Epithelial cell of proximal tubule (primary cell): ENCODE measurements at places on chromosomes 6 and 20. TPM values are rescaled to one million over a fixed set of nuclear protein-coding genes. Genes with fewer than 3 reads are reported as not detected.

The SOX18 gene
- total RNA-seq, result not detected in 2 replicates

The RHAG gene
- total RNA-seq, result not detected in 2 replicates

The LY6G6D gene
- not detected in 2 replicates for total RNA-seq

The SLC17A3 gene
- total RNA-seq, result not detected in 2 replicates

The SPTLC3 gene
- total RNA-seq, result 0.46 and 2.6 TPM in 2 replicates

The TFAP2A gene
- total RNA-seq, result 6.4 and 17.8 TPM in 2 replicates

The LIN28B gene
- total RNA-seq, result 0.07 TPM in 1 of 2 replicates, not detected in the other

The DAAM2 gene
- total RNA-seq, result 0.35 and 0.87 TPM in 2 replicates

The TGM6 gene
- not detected in 2 replicates for total RNA-seq

The RARS2 gene
- 15.8 and 27.5 TPM in 2 replicates for total RNA-seq

The EPPIN gene
- total RNA-seq, result not detected in 2 replicates

The FAM209B gene
- not detected in 2 replicates for total RNA-seq

The NHLRC1 gene
- total RNA-seq, result 0.40 and 1.2 TPM in 2 replicates

The SLC22A7 gene
- not detected in 2 replicates for total RNA-seq

The GATA5 gene
- total RNA-seq, result not detected in 2 replicates

The PRDM13 gene
- not detected in 2 replicates for total RNA-seq

GRCh38 chr20:939606-940005, 23.5 kb upstream of the ANGPT4 start:
- no peak for DNase-seq

- no peak for DNase-seq
Observed at GRCh38 chr6:41122918-41123317, 31.2 kb downstream of the TREML1 start.

DNA sequence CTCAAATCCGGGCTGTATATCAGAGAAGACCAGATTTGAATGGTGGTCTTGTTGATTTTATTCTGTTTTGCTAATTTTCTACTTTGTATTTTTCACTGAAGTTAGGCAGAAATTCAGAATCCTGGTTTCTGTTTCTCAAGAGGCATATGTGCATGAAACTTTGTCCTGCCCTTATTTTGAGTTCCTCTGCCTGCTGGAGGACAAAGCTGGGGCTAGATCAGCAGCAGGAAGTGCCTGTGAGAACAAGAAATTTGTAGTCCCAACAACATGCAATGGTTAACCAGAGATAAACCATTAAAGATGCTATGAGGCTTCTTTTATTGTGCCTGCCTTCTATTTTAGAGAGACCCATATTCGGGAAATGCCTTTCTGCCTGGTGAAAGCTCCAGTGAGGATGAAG, 37.1 kb downstream of the BEND6 start:
- DNase-seq, result no peak

GRCh38 chr20:13788167-13788834, 3.5 kb downstream of the NDUFAF5 start:
- DNase-seq, result no peak

DNA sequence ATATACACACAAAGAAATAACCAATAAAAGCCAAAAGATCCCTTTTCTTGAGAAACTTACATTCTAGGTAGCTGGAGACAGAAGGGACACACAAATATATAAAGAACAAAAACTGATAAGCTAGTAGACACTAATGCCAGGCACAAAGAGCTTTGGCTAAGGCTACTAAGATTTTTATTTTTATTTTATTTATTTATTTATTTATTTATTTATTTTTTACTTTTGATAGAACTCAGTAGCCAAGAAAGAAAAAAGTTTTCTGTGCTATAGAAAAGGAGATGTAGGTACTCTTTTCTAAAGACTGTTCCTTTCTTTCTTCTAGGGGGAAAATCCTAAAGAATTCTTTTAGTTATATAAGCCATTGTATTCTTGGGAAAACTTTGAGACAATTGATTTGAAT, 34.1 kb downstream of the THEMIS start:
- DNase-seq, result no peak

DNA sequence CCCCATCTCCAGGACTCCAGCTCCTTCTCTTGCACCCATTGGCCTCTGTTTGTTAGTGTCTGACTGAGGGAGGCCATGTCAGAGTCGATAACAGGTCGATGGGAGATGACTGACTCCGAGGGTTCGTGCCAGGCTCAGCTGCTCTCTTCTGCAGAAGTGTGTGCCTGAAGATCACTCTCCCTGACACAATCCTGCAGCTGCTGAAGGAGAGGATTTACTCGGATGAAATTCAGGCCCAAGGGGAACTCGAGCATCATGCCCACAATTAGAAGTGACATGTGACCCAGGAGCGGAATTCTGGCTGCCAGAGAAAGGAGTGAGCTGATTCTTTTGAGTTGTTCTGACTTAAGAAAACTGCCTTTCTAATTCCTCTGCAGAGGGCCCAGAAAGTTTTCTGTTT, 318.2 kb downstream of the MAFB start:
- DNase-seq, result no peak

DNA sequence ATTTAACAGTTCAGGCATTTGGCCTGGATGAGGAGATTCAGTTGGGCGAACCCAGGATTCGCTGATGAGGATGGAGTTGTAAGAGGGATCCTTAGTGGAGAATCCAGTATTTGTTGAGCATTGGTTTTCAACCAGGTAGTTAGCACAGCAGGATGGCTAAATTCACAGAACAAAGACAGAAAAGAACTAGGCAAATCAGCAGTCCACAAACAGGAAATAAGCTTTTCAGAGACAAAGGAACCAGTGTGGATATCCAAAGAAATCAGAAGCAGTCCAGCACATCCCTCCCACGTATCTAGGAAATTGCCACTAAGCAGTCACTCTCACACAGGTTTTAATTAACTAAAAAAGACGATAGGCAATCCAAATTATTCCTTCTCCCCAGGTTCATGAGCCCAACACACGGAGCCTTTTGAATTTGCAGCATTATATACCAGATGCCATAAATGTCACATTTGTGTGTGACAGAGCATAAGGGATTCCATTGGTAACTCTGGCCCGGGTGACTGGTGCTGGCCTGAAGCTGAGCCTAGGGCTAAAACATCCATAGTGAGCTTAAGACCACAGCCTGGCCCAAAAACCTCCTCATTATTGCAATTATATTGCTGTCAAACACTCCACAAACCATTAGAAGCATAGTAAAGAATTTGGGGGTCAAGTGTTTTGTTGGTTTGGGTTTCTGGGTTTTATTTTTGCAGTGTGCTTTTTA, 131.5 kb downstream of the SOBP start:
- DNase-seq, result no peak

DNA sequence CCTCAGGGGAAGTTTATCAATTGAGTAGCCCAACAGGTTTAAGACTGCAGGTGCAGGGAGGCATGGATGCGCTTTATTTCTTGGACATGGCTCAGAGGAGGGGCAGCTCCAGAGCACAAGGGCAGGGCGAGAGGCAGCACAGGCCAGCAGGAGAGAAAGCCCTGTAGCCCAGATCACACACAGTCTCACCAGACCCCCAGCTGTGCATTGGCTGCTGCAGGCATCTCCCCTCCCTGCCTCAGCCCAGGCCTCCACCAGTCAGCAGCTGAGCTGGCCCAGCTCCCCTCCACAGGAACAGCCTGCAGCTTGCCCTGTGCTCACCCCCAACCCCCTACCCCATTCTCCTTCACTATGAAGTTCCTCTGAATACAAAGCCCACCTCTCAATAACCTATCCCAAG, 24.7 kb downstream of the MRPL14 start:
- DNase-seq, result no peak

GRCh38 chr6:166770216-166771116, 143.4 kb upstream of the RPS6KA2 start:
- no peak for DNase-seq

GRCh38 chr6:47146431-47147174, 104.5 kb upstream of the ADGRF1 start:
- DNase-seq, result no peak

GRCh38 chr6:108200631-108201030, 34.8 kb downstream of the NR2E1 start:
- DNase-seq, result no peak

GRCh38 chr6:11126876-11127275, 15.4 kb upstream of the ERVFRD-1 start:
- DNase-seq, result no peak

GRCh38 chr6:41189967-41190366, 11.0 kb downstream of the TREML2 start:
- DNase-seq, result no peak

DNA sequence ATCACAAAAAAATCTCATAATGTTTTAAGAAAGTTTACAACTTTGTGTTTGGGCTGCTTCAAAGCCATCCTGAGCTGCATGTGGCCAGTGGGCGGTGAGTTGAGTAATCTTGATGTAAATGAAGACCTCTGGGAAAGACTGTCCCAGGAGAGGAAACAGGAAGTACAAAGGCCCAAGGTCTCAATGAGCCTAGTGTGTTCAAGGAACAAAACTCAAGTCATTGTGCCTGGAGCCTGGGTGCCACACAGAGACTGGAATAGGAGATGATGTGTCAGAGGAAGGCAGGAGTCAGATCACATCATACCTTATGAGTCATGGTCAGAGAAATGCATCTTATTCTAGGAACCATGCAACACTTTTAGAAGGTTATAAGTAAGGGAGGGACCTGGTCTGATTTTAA, 51.5 kb downstream of the COL19A1 start:
- DNase-seq, result peak; percentile 72

GRCh38 chr6:70735513-70735912, 67.8 kb downstream of the SMAP1 start:
- no peak for DNase-seq

DNA sequence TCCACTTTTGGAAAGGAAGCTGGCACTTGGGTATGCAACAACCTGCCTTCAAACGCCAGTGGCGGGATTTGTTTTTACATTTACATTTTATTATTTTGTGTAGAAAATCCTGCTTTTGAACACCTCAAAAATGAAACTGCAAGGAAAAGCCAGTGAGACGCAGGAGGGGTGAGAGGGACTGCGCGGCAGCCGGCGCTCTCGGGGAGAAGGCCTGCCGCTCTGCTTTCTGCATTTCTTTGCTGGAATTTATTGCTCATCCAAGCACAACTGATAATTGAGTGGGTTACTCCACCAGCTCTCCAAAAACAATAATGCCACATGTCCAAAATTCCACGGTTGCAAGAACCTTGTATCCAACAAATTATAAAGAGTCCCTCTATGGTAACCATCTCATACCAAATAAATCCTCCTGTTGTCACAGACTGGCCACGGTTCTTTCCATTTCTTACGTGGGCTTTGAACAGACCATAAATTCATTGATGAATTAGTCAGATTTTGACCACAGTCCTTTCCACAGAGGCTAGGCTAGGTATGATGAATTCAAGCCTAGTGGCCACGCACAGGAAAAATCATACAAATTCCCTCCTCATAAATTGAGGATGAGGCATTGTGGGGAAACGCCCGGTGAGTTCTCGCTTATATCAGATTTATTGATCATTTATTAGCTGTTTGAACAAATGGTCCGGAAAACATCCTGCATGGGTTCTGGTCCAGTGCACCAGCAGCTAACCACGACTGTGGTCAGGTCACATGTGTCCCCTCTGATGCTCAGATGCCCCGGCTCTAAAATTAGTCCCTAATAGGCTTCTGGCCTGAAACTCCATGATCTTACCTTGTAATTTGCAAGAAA, 31.6 kb upstream of the FOXC1 start:
- no peak for DNase-seq

- DNase-seq, result no peak
Observed at GRCh38 chr20:57308451-57309271, 20.9 kb upstream of the SPO11 start.

- no peak for DNase-seq
Observed at GRCh38 chr6:139187489-139187888, 52.6 kb downstream of the HECA start.

- no peak for DNase-seq
Observed at GRCh38 chr6:2763345-2763841, 1.8 kb upstream of the WRNIP1 start.

- no peak for DNase-seq
Observed at GRCh38 chr6:151034825-151035781, 169.6 kb downstream of the MTHFD1L start.

DNA sequence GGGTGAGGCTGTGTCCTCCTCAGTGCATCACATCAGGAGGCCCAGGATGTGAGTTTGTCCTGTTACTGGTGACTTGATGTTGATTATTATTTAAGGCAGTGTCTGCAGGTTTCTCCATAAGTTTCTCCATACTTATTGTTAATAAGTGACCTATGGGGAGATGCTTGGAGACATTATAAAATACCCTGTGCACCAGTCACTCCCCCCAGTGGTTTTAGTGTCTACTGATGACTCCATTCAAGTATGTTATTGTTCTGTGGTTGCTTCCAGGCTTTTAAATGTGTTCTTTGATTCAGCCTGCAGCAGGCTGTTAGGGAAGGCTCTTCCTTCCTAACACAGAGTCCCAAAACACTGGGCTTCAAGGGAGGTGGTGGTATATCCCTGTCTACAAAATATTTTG, 14.6 kb upstream of the CST3 start:
- no peak for DNase-seq
